ENCODE measurements at places on chromosomes 12 and 14.
A peak's percentile ranks its signal among the peaks of the same experiment; 100 is the strongest.

GRCh38 chr12:119412811-119413794, 78.6 kb downstream of the CCDC60 start:
- DNase-seq, result peak; percentile 71

- no peak for DNase-seq
Observed at GRCh38 chr14:75610834-75611233, 32.4 kb downstream of the FLVCR2 start.

DNA sequence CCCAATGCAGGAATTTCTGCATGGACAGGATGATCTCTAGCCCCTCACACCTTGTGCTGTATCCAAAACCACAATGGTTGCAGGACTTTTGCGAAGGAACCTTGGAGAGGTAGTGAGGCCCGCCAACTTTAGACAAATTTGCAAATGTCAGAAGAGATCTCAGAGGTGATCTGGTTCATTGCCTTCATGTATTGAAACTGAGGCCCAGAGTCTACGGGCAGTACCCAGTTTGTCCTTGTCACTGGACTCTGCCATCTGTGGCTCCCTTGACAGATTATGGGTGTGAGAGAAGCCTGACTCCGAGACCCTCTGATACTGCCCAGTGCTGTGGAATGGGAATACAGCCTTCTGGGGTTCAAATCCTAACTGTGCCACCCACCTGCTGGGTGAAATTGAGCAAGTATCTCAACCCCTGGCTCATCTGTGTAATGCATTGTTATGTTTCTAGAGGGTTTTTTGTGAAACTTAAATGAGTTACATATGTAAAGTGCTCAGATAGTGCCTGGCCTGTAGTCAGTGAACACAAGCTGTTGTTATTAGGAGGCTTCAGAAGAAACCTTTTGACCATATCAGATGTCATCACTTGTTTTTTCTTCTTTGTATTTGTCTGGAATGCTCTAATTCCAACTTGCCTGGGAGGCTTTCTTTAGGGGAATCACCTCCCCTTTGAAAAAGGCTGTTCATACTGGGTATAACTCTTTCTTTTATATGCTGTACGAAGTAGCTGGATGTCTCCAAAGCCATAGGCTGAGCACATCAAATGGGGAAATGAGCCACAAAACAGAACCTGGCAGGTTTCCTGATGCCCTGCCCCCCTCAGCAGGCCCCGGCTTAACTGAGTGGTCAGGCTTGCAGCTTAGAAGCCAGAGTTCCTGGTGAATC, 71.4 kb upstream of the SRSF5 start:
- no peak for DNase-seq

DNA sequence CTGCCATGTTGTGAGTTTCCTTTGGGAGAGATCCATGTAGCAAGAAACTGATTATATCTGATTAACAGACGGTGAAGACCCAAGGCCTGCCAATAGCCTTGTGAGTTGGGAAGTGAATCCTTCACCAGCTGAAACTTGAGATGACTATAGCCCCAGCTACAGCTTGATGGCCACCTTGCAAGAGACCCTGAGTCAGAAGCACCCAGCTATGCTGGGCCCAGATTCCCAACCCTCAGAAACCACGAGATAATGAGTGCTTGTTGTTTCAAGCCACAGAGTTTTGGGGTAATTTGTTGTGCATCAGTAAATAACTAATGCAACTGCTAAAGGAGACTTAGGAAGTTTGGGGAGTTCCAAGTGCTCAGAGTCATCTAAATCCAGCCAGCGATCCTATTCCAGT, 80.3 kb downstream of the AVPR1A start:
- no peak for DNase-seq

DNA sequence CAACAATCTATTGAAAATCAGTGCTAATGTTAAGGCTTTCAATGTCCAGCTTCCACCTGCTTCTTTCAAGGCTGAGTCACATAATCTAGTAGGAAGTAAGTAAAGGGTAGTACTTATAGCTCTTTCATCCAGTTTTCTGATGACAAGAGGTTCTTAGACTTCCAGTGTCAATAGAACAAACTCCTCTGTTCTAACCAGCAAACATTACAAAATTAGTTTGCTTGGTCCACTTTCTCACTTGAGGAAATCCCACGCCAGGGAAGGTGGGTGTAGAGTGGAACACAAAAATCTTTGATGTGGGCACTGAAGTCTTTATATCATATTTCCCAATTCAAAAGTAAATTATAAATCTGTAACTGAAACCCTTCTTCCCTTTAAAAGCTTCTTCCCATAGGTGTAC, 2.6 kb downstream of the NPC2 start:
- DNase-seq, result no peak

DNA sequence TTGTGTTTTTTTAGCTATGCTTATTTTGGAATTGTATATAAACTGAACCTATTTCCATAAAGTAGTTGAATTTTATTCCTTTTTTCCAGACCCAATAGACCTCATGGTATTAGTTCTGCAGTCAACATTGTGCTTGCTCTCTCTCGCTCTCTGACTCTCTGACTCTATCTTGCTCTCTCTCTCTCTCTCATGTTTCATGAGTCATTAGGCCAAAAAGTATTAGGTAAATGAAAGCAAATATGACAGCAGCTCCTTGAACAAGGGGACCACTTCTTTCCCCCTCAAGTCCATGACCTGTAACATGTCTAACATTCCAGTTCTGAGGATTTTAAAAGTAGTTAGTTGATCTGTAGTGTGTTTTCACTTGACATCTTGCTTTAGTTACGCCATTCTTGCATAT, 14.0 kb upstream of the C12orf71 start:
- no peak for DNase-seq

DNA sequence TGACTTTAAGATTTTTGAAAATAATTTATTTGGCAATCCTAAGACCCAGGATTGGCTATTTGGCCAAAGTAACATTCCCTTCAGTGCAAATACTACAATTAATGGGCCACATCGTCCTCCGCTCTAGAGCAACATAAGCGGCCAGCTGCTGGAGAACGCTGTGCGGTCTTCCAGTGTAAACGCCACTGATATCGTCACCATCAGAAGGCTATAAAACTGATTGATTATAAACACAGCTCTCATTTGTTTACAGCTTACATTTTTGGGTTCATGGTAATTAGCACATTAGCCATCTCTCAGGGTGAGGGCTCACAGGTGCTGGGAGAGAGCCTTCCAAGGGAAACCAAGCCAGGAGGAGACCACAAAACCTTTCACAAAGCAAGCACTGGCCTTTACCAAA, 130.1 kb upstream of the BMP4 start:
- no peak for DNase-seq

GRCh38 chr12:52275686-52276085, 1.2 kb downstream of the KRT86 start:
- peak; percentile 27 for DNase-seq

- DNase-seq, result no peak
Observed at GRCh38 chr12:32470936-32471470, 71.6 kb downstream of the FGD4 start.

DNA sequence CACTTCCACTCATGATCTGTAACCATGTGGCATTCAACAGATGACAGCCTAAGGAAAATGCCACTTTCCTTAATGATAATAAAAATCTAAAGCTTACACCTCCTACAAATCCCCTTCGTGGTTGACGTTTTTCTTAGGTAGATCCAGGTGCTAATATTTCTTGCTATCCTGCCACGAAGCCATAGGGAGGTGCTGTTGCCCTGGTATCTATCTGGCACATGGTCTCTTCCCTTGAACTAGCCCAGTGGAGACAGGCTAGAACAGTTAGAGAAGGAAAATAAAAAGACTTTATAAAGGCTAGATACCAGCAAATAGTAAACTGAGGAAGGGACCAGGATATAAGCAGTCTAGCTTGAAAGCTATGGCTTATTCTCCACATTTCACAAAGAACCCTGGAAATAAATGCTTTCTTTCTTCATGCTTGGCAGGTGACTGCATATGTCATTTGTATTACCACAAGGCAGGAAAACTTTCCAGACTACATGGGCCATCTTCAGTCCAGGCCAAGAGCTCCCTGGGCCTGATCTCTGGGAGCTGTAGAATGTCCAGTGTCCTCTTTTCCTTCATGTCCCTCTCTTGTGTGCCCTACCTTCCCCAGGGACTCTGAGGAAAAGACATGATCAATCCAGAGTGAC, 15.3 kb downstream of the SPIC start:
- DNase-seq, result no peak

- DNase-seq, result no peak
Observed at GRCh38 chr12:56632701-56633467, 2.8 kb upstream of the BAZ2A start.

DNA sequence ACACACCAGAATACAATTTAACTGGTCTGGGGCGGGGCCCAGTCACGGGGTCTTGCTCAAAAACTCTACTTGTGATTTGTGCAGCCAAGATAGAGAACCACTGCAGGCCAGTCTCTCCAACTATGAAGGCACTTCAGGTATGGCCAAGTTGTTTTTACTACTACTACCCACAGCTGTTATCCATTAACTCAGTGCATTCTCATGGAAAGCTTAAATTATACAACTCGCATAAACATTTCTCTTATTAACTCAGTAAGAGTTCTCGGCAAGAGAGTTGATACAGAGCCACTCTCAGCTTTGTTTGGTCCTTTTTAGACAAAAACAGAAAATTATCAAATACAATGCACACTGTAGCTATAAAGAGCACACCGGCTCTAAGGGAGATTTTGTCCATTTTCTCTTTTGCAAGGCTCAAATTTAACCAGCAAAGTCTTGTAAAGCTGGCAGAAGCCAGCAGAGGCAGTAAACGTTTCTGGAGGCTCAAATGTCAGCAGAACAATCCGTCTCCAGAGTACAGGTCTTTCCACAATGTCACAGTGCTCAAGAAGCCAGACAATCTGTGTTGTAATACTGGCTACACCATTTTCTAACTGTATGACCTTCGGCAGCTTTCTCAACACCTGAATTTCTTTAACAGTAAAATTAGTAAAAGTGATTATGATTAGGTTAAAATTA, 85.9 kb downstream of the PTGER2 start:
- DNase-seq, result no peak

DNA sequence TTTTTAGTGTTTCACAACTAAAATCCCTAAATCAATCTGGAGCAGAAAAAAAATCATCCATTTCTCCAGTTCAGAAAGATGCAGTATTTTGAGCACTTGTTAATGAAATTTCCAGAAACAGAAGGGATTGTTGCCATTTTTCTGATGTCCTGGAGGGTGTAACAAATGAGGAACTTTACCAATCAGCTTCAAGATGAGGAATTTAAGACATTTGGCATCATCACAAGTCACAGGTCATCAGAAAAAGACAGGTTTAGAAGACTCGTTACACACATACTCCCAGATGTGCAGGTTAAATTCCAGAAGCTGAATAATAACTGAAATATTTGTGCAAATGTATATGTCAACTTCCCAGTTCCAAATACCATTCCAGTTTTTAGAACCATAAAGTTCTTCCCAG, 482 bp upstream of the PSMC1 start:
- no peak for DNase-seq

- no peak for DNase-seq
Observed at GRCh38 chr14:92527721-92528120, 14.1 kb downstream of the RIN3 start.

GRCh38 chr12:75564852-75565251, 53.4 kb upstream of the KRR1 start:
- DNase-seq, result no peak

GRCh38 chr12:42362647-42363260, 36.8 kb downstream of the PPHLN1 start:
- DNase-seq, result no peak

- DNase-seq, result no peak
Observed at GRCh38 chr12:56629459-56630179, 507 bp downstream of the BAZ2A start.

DNA sequence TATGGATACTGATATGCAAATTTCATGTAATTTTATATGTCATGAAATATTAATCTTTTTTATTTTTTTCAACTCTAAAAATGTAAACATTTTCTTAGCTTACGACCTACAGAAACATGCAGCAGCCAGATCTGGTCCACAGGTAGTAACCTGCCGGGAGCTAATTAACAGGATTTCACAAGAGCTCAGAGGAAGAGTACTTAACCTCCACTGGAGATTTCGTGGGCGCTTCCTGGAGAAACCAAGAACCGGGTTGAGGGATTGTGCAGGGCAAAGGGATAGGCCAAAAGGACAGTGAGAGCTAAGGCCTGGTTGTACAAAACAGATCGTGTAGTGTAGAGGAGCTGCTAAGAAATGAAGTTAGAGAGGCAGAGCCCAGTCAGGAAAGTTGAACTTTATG, 315.7 kb downstream of the PAWR start:
- no peak for DNase-seq

DNA sequence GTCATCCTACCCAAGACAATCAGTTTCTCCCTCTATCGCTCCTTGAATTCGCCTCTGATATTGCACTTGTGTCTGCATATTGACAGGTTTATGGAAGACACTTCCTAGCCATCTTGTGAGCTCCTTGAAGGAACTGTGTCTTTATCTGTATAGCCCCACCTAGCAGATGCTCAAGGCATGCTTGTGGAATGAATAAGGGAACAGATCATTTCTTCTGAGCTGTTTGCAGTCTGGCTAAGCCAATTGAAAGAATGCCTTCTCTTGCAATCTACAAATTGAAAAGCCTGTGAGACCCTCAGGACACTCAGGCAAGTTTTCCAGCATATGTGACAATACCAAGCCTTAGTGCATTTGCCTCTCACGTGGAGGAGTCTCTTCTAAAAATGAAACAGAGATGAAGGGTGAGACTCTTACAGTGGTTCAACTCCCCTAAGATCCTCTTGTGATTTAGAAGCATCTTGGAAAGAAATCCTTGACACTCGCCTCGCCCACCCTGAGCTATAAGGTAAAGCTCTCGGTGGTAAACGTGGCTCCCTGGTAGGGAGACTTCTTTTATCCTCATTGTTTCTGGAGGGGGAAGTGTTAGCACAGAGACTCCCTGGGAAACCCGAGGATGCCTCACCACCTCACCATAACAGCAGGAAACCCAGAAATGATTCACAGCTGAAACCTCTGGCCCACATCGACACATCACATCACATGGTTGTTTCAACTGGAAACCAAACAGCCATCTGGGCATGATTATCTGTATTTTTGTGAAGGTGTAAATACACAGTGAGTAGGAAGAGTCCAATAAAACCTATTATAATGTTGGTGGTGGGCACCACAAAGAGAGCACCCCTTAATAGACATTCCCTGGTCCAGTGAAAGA, 112.3 kb upstream of the BCL2L14 start:
- DNase-seq, result no peak

DNA sequence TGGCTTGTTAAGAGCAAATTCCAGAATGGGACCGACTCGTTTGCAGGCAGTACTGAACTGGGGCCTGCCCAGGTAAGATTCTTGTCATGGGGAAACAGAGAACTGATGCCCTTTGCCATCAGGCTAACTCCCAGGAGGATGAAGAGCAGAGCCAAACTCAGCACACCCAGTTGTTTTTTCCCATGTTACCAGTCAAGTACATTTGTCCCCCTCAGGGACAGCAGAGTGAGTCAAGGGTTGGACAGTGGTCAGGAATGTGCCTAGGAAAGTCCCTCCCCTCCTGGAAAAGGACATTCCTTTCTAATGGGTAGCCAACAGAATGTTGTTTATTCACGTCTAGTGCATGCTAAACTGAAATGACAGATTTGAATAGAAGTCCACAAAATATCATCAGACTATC, 1.6 kb downstream of the ART4 start:
- no peak for DNase-seq

Measured in type B pancreatic cell (in vitro differentiated cells).